ENCODE measurements at places on chromosomes 6 and 20.

GRCh38 chr20:33338467-33339258, 55.6 kb downstream of the BPIFB1 start:
- no peak for DNase-seq

DNA sequence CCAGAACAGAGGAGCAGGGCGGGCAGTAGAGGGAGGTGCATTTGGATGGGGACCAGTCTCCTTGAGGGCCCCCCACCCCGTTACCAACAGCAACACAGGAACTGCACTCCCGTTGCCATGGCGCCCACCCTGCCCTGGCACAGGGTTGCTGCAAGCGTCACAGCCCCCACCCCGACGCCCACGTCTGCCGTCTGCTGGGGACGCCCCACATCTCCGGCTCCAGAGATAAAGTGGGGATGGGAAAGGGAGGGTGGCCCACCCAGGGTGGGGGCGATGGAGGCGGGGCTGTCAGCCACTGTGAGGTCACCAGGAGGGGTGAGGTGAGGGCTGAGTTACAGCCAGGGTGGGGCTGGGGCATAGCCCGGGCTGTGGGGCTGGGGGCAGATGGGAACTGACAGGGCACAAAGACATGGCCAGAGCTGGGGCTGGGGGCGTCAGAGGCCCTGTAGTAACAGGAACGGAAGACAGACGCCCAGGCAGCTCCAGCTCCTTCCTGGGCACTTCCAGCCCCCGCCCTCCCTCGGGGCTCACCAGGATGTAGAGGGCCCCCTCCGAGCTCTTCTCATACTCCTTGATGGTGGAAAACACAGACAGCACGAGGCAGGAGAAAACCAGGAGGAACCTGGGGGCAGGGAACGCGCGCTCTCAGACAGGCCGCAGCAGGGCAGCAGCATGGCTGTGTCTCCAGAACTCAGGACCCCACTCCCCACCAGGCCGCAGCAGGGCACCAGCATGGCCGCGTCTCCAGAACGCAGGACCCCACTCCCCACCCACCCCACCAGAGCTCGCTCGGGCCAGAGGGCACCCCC, 26.0 kb downstream of the KCNQ2 start:
- no peak for DNase-seq

- no peak for DNase-seq
Measured at GRCh38 chr6:129785756-129786135, 75.4 kb downstream of the TMEM244 start.

- no peak for DNase-seq
Measured at GRCh38 chr20:48054051-48054450, 268.8 kb upstream of the SULF2 start.

DNA sequence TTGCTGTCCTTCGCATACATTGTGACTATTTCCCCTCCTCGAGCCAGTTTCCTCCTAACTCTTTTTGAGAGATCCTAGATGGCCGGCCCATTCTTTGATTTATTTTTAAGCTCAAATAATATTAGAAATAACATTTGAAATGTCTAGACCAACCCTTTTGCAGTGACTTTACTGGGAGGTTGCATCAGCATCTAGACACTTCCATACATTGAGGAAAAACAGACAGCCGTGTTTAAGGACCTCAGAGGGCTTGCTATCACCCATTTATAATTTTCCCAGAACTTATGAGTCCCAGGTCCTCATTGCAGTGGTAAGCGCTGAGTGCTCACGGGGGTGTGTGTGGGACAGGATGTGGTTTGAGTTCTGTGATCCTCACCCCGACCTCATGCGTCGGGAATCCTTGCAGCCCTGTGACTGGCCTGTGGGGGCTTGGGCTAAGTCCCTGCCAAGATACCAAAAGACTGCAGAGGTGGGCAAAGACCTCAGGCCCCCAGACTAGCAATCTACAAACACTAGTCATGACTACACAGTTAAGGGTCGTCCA, at the start of gene GPX5:
Gene GPX5 (plus strand): TSS at position 386 of the 544 bp plus-strand sequence. CDS start 133 bp downstream, at position 519.
- no peak for DNase-seq

DNA sequence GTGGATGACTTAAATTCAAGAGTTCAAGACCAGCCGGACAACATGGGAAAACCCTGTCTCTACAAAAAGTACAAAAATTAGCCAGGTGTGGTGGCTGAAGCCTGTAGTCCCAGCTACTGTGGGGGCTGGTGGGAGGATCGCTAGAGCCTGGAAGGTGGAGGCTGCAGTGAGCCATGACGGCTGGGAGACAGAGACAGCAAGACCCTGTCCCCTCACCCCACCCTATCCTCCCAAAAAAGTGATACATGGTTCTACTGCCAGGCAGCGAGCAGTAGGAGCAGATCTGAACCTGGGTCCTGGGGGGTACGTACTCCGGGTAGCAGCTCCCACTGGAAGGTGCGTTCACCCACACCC, 2.2 kb downstream of the PSMA7 start:
- no peak for DNase-seq

DNA sequence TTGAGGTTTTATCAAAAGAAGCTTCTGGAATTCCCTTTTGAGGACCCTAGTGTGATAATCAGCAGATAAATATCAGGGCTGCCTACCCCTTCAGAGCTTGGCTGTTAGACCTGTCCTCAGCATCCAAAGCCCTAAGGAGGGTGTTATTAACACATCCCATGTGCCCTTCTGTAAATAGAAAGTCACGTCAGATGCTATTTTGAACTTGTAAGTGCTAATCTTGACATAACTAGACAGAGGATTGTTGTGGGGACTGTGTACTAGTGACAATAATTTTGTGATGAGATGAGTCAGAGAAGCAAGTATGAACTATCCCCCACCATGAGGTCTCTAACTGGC, 4.9 kb upstream of the LAMA4 start:
- DNase-seq, result no peak

GRCh38 chr6:13355999-13356785, 27.9 kb upstream of the TBC1D7 start:
- no peak for DNase-seq

- no peak for DNase-seq
Measured at GRCh38 chr6:150212778-150213177, 69.9 kb downstream of the PPP1R14C start.

DNA sequence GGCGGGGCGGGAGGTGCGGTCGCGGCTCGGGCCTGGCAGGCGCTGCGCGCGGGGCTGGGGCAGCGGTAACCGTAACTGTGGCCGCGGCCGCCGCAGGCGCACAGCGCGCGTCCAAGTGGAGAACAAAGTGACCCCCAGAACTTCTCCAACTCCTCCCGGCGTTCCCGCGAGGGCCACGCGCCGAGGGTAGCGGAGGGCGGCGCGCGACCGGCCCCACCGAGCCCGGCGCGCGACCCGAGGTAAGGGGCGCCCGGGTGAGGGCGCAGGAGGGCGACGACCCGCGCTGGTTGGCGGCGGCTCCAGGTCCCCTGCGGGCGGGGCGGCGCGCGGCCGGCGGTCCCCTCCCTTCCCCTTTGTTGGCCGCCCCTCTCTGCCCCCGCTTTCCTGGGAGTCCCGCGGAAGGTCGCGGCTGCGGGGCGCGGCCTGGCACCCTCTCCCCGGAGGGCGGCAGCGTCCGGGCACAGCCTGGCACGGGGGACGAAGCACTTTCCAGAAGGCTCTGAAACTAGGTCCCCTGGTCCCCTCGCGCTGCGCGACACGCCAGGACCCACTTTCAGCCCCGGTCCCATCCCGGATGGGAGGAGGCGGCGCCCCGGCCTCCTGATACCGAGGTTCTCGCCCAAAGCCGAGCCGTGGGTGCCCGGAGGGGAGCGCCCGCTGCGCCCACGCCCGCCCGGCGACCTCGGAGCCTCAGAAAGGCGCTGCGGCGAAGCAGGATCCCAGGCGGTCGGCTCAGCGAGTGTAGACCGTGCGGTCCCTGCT, at the start of gene TIAM2:
Gene TIAM2 (plus strand): TSS at position 62 of the 762 bp plus-strand sequence. CDS start 133,909 bp downstream, outside the sequence.
- no peak for DNase-seq

DNA sequence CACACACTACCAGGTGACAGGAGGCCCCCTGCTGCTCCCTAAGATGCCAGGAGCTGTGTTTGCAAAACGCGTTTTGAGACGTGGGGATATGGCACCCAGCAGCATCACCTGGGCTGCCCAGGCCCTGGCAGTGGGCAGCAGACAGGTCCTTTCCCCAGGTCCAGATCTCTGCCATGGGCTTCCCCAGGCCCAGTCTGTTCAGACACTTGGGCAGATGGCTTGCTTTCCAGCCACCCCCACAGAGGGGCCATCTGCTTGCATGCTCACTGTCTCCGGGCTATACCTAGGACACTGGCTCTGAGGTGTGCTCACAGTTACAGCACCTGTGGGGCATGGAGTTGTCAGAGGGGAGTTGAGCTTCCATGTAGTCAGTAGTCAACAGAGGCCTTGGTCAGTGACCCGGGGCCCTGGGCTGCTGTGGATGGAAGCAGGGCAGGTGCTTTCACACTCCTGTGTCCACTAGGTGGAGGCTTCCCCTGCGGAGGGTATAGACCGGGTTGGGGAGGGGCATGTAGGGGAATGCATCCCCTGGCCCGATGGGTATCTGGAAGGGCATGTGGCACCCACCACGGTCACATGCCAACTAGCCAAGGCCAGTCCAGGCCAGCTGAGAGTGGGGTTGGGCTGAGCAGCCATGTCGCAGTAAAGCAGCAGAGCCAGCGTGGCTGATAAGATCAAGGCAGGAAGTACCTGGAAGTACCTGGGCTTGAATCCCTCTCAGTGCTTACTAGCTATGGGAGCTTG, 185.4 kb upstream of the SLC24A3 start:
- DNase-seq, result no peak

DNA sequence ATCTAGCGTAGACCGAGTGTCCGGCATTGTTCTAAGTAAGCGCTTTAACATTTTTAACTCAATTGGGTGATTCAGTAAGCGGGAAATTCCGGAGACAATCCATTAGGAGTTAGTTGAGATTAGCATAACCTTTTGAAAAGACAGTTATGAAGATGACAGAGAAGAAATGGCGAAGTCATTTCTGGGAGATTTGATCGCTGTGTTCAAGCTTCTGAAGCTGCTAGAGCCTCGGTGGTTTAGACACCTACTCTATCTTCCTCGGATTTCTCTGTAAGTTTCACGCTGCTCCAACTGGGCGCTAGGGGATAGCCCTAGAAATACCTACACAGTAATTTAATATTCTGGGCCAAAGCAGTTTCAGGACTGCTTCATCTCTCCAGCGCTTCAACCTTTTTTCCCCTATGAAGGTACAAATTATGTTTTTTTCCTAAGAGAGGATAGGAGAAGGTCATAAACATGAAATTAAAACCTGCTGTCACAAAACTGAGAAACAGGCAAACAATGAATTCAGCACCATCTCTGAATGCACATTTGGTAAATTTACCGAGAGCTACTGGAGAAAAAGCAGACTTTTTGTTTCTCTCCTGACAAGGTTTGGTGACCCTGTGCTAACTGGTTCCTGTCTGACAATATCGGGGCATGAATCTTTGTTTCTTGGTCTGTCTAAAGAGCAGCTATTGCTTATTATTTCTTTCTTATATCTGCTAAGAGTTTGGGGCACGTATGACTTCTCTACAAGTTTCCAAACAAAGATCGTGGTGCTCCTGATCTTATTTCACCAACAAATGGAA, 22.4 kb downstream of the ZNF311 start:
- no peak for DNase-seq

GRCh38 chr20:32678948-32679347, 5.2 kb upstream of the C20orf203 start:
- no peak for DNase-seq

GRCh38 chr6:130900913-130901312, 73.7 kb downstream of the SMLR1 start:
- DNase-seq, result no peak

- DNase-seq, result no peak
Measured at GRCh38 chr20:41531518-41532275, 86.5 kb downstream of the CHD6 start.

All from spleen (tissue), 13 donors.